ENCODE measurements at places on chromosomes 1 and 21.

GRCh38 chr1:11198257-11198656 lies 9.1 kb downstream of the ANGPTL7 start:
- peaks cover 53% of the 10 kb centered on the region for H3K36me3 ChIP-seq
- DNase-seq = no peak
- H3K4me3 ChIP-seq = no peak overlapping the region

DNA sequence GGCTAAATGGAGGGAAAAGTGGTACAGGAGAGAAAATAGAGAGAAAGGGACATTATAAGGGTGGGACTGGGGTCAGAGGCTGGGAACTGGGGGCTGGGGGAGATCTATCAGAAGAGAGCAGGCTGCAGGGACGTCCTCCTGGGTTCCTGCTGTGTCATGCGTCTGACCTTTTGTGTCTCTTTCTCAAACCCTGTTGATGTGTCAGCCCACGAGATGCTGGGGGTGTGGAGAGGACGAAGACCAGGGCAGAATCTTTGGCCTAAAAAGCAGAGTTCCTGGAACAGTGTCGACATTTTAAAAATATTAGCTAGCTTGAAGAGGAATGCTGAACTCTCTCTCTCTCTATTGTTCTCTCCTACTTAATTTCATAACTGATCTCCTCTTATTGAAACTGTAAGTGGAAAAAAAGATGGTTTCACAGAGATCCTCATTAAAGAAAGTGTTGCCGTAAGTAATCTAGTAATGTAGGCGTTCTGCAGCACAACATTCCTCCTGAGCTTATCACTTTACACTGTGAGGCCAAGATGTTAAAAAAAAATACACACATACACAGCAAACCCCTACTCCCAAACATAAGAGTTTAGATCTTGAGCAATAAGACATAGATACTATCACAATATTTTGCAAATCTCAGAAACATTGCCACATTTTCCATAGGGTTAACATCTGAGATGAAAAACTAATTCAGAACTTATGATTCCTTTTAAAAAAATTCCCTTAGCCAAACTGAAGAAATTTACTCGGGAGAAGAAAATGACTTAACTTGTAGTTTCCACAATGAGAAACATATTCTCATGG lies 52.6 kb downstream of the RUNX1 start:
- H3K36me3 ChIP-seq = peaks cover 23% of the 10 kb centered on the region
- H3K27me3 ChIP-seq = no peaks in the 10 kb centered on the region
- no peak for DNase-seq
- H3K4me3 ChIP-seq = no peak overlapping the region
- H3K27ac ChIP-seq = no peak overlapping the region

DNA sequence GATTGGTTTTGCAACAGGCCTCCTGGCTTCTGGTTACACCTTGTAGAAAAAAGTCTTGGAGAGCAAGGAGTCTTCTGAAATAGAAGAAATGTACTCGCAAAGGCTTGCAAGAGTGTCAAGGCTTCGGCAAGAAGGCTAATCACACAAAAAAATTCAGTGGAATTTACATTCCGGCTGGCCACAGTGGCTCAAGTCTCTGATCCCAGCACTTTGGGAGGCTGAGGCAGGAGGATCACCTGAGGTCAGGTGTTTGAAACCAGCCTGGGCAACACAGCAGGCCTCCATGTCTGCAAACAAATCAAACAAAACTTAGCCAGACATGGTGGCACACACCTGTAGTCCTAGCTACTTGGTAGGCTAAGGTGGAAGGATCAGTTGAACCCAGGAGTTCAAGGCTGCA lies 7.7 kb upstream of the DOP1B start:
- DNase-seq = no peak
- peaks cover 3% of the 10 kb centered on the region for H3K27me3 ChIP-seq
- H3K4me1 ChIP-seq = peaks cover 75% of the 10 kb centered on the region
- H3K4me3 ChIP-seq = no peak overlapping the region
- H3K27ac ChIP-seq = no peak overlapping the region
- H3K36me3 ChIP-seq = peaks cover 35% of the 10 kb centered on the region

- no peak overlapping the region for H3K27ac ChIP-seq
- H3K36me3 ChIP-seq = peaks cover 16% of the 10 kb centered on the region
- H3K4me1 ChIP-seq = no peaks in the 10 kb centered on the region
- DNase-seq = no peak
Observed at GRCh38 chr1:235782601-235783000, 84.1 kb downstream of the LYST start.

- peaks cover 26% of the 10 kb centered on the region for H3K4me1 ChIP-seq
- H3K27me3 ChIP-seq = no peaks in the 10 kb centered on the region
- H3K4me3 ChIP-seq = no peak overlapping the region
- peaks cover 75% of the 10 kb centered on the region for H3K36me3 ChIP-seq
- DNase-seq = no peak
Observed at GRCh38 chr1:24427545-24427862, 11.9 kb downstream of the NIPAL3 start.

GRCh38 chr1:61539720-61540462 lies 185.1 kb downstream of the TM2D1 start:
- no peak overlapping the region for H3K4me3 ChIP-seq
- no peak for DNase-seq
- H3K36me3 ChIP-seq = peaks cover 7% of the 10 kb centered on the region
- peaks cover 34% of the 10 kb centered on the region for H3K4me1 ChIP-seq
- no peak overlapping the region for H3K27ac ChIP-seq

DNA sequence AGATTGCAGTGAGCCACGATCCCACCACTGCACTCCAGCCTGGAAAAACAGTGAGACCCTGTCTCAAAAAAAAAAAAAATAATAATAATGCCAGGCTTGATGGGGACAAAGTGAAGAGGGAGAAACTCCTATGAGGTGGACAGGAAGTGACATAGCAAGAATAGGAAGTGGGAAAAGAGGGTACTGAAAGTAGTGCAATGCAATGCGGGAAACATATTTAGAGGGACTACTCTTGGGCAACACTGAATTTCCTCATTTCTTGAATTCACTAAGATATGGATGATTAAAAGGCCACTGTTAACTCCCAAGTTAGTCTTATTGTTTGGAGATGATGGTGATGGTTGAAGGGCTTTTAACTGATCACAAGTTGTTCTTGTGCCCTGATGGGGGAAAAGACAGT lies 21.6 kb upstream of the KCNA2 start:
- peaks cover 42% of the 10 kb centered on the region for H3K4me1 ChIP-seq
- no peak overlapping the region for H3K4me3 ChIP-seq
- no peak for DNase-seq
- no peaks in the 10 kb centered on the region for H3K27me3 ChIP-seq

DNA sequence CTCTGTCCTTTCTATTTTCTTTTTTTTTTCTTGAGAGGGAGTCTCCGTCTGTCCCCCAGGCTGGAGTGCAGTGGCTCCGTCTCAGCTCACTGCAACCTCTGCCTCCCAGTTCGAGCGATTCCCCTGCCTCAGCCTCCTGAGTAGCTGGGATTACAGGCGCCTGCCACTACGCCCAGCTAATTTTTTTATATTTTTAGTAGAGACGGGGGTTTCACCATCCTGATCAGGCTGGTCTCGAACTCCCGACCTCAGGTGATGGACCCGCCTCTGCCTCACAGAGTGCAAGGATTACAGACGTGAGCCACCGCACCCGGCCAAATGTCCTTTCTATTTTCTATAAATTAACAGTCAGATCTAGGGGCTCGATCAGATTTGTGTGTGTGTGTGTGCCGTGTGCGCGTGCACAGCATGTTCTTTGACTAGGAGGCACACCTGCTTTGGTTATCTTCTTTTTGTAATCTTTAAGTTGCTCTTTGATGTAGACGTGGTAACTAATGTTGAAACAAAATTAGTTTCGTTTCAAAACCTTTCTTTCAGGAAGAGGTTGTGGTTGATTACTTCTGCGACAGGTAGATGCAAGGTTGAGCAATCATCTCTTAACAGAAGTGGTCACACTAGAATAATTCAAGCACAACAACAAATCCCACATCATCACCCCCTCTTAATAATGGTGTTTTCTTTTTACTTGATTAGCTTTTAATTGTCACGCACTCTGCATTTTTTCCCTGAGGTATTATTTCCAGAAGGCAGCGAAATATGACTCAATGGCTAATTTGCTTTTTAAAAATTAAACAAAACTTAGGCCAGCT lies 779 bp upstream of the DEGS1 start:
- peak; percentile 76 for DNase-seq
- peaks cover 30% of the 10 kb centered on the region for H3K36me3 ChIP-seq
- peak overlapping the region; percentile 99 for H3K27ac ChIP-seq

DNA sequence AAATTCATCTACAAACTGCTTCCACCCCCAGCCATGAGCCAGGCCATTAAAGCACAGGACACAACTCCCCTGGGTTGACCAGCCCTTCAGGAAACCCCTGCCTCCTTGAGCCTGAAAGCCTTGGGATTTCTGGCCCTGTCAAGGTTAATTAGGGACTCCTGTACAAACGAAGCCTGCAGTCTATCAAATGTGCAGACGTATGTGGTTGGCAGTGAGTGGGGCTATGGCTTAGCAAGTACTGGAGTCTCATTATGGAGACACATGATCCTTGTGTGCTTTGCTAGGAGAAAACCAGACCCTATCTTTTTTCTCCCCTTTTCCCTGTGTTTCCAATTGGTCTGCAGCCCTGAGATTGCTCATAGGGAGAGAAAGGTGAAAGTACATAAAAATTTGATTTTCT lies 588.3 kb upstream of the USP24 start:
- H3K27ac ChIP-seq = no peak overlapping the region
- no peak for DNase-seq
- H3K4me1 ChIP-seq = no peaks in the 10 kb centered on the region
- no peaks in the 10 kb centered on the region for H3K36me3 ChIP-seq
- no peak overlapping the region for H3K4me3 ChIP-seq
- H3K27me3 ChIP-seq = no peaks in the 10 kb centered on the region

GRCh38 chr1:235357485-235358373 lies 9.5 kb upstream of the TBCE start:
- H3K27ac ChIP-seq = no peak overlapping the region
- no peaks in the 10 kb centered on the region for H3K4me1 ChIP-seq
- H3K4me3 ChIP-seq = no peak overlapping the region
- peaks cover 36% of the 10 kb centered on the region for H3K27me3 ChIP-seq

DNA sequence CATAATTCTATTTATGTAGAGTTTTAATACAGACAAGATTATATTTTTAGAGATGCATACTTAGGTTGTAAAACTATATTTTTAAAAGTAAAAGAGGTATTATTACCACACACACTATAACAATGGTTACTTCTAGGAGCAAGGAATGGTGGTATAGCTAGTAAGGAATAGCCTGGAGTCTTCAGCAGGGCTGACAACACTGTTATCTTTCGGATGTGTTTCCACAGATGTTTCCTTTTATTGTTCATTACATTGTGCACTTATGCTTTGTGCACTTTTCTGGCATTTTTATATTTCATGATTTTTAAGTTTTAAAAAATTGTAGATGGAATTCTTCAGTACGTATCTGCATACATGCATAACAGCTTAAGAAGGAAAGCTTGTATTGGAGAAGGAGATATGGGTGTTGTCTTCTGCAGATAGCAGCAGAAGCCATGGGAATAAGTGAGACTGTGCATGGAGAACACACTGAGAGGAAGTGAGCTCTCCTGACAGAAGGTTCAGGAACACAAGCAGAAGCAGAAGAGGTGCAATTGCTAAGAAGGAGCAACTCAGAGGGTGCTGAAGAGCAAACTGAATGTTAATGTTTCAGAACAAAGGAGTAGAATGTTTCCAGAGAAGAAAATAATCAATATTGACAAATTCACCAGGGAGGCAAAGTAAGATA lies 91.8 kb downstream of the UCHL5 start:
- no peak overlapping the region for H3K4me3 ChIP-seq
- H3K36me3 ChIP-seq = no peaks in the 10 kb centered on the region
- no peak overlapping the region for H3K27ac ChIP-seq
- no peak for DNase-seq
- no peaks in the 10 kb centered on the region for H3K27me3 ChIP-seq
- no peaks in the 10 kb centered on the region for H3K4me1 ChIP-seq

DNA sequence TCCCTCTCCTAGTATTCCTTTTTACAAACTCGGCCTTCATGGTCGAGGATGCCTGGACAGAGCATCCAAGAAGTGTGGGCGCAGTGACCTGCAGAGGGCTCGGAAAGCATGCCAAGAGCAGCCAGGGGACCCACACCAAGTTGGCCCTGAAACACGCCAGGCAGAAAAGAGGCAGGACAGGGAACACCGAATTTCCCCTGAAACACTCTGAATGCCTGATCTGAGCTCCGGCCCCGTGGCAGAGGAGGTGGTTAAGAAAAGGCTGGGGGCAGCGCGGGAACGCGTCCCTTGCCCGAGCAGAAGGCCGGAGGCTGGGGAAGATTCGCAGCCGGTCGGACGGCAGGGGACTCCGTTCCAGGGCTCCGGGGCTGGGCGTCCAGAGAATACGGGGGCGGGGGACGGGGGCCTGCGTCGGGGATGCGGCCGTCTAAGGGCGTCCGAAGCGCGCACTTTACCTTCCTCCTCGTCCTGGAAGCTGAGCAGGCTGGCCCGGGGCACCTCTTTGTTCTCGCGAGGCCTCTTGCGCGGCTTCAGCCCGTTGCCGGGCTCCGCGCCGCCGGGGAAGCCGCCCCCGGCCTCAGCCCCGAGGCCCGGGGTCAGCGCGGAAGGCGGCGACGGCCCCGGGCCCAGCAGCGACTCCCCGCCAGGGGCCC lies 558 bp downstream of the PAXBP1 start:
- H3K27me3 ChIP-seq = peaks cover 8% of the 10 kb centered on the region
- peak; percentile 78 for DNase-seq
- H3K36me3 ChIP-seq = peaks cover 38% of the 10 kb centered on the region
- peaks cover 61% of the 10 kb centered on the region for H3K4me1 ChIP-seq
- H3K4me3 ChIP-seq = peak overlapping the region; percentile 92
